Activated T-cell treated with anti-CD3 and anti-CD28 coated beads for 24 hours (primary cell): ENCODE measurements at places on chromosomes 11 and 22.

GRCh38 chr11:119932828-119933562 is 204.0 kb upstream of the NECTIN1 start:
- no peak for DNase-seq

DNA sequence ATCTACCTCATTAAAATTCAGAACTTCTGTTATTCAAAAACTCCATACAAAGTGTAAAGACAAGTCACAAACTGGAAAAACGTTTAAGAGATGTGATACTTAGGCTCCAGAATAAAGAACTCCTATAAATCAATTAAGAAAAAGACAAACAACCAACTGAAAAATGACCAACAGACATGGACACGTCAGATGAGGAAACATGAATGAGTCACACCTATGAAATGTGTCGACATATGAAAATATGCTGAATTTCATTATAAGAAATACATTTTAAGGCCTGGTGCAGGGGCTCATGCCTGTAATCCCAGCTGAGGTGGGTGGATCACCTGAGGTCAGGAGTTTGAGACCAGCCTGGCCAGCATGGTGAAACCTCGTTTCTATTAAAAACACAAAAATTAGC is 78.7 kb downstream of the ENTHD1 start:
- no peak for DNase-seq

GRCh38 chr22:50016308-50016987 is 3.9 kb upstream of the IL17REL start:
- DNase-seq, result no peak

DNA sequence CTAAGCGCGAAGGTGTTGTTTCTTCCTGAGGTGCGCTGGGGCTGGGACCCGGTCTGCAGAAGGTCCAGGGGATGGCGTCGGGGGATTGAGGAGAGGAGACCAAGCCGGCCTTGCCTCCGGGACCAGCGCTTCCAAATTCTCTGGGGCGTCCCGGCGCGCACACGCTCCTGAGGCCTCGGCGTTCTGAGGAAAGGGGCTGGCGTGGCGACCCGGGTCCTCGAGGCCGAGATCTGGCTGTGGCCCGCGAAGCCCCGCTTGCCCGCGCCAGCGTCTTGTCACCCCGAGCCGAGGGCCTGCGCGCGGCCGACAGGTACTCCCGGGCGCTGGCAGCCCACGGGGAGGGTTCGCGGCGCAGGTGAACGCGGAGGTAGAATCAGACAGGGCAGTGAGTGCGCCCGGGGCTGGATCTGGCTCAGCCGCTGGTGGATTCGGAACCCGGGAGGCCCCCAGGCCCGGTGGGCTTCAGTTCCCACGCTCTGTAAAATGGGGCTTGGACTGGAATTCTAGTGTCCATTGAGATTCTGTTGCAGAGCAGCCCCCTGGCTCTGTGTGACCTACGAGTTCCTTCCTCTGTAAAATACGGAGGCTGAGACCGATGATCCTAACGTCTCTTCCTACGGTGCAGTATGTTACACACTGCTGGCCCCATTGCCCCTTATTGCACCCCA is 14.7 kb downstream of the SSH3 start:
- DNase-seq, result no peak
